ENCODE measurements at places on chromosomes 16 and 17.

GRCh38 chr17:7067198-7067597, 12.9 kb downstream of the CLEC10A start:
- DNase-seq: no peak

DNA sequence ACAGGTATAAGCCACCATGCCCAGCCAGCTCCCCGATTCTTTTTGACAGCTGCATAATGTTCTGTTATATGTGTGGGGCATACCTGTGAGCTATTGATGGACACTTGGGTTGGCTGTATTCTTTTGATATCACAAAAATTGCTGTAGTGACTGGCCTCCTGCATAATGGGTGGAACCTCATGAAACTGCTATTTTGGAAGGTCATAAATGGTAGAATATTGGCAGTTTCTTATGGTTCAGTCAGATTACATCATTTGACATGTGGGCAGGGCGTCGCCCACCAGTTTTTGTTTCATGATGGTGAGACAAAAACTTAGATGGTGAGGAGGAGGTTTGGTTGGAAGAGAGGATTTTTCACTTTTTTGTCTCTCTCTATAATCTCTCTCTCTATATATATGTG, 26.7 kb upstream of the POLR3E start:
- DNase-seq: no peak

DNA sequence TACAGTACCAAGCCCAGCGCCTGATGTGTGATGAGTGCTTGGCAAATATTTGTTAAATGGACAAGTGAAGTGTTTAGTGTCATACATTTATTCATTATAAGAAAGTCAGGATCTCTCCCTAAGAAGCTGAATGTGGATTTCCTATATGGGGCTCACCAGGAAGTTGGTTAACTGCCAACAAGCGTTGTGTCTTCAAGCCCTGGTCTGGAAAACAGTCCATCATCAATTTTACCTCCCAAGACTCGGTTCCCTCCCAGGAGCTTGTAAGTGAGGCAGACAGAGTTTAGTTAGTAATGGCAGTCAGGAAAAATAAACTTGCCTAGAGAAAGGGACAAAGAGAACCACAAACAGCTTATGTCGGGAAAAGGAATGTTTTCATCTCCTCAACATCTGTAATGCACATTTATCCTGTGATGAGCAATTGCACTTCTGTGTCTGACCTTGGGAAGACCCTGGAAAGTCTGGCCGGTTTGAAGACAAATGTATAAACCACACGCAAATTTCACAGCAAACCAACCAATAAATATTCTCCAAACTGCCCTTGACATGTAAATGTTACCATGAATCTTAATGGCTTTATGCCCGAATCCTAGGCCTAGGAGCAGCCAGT, 28.3 kb downstream of the C16orf95 start:
- DNase-seq: no peak

DNA sequence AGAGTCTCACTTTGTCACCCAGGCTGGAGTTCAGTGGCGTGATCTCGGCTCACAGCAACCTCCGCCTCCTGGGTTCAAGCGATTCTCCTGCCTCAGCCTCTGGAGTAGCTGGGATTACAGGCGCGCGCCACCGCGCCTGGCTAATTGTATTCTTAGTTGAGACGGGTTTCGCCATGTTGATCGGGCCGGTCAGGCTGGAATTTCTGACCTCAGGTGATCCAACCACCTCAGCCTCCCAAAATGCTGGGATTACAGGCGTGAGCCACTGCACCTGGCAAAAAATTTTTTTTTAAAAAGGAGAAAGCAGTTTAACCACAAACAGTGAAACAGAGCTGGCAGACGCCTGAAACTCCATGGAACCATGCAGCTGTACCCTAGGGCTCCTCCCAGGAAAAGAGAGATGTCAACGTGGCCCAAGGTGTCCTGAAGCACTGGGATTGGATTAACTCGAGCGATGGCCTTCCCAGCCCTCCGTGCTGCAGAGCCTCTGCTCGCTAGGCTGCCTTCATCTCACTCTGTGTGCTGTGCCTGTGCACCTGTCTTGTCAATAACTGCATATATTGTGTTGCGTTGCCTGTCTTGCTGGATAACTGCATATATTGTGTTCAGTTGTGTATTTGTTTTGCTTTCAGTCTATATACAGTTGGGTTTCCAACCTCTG, 29.6 kb upstream of the FOXK2 start:
- no peak for DNase-seq

GRCh38 chr17:488993-489757, 136.6 kb upstream of the RPH3AL start:
- no peak for DNase-seq

DNA sequence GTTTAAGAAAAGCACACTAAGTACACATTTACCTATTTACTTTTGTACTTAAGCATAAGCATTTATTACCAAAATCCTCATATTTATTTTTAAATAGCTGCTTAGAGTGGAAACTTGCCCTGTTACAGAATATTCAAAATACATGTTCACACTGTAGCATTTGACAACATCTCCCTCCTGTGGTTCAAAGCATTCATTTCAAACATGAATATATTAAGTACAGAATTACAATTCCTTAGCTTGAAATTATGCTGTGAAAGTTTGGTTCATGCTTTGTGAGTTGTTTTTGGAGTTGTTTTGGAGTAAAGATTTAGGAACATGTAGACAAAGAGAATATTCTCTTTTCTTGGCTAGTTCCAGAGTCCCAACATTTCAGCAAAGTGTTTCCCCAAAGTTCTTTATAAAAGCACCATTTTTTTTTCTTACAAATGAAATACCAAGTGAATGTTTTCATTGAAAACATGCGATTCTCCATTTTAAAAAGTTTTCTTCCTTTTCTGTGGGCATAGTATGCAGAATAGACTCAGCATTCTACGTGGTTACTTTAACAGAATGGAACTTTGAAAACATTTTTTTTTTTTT, 33.2 kb downstream of the TUBD1 start:
- DNase-seq: no peak

- DNase-seq: no peak
Observed at GRCh38 chr17:44768505-44769142, 9.8 kb downstream of the ADAM11 start.

DNA sequence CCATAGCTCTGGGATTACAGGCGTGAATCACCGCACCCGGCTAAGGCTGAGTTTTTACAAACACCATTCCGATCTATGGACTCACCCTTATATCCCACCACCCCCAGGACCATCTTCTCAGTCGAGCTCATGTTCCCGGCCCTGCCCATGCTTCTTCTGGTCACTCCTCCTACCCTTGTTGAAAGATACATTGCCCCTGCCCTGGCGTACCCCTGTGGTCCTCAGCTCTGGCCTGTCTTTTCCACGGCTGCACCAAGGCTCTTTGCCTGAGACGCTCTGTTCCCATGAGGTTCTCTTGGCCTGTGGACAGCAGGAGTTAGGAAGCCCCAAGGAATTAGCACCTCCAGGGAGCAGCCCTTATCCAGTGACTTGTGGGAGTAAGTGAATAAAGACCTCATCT, 379.4 kb upstream of the TNRC6C start:
- no peak for DNase-seq

DNA sequence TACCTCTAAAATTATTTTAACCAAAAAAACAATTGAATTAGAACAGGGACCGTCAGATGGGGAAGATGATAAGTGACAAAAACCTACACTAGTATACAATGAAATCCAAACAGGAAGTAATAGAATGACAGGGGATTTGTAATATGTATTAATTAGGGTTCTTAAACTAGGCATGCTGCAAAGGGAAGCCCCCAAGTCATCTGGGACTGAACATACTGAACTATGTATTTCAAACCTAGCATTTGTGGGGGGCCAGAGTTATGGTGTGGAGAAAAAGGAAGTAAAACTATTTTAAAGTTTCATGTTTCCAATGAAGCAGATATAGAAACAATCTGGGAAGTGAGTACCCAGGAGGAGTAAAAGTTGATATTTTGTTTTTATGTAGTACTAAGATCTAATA, 133.2 kb upstream of the HS3ST3A1 start:
- no peak for DNase-seq

DNA sequence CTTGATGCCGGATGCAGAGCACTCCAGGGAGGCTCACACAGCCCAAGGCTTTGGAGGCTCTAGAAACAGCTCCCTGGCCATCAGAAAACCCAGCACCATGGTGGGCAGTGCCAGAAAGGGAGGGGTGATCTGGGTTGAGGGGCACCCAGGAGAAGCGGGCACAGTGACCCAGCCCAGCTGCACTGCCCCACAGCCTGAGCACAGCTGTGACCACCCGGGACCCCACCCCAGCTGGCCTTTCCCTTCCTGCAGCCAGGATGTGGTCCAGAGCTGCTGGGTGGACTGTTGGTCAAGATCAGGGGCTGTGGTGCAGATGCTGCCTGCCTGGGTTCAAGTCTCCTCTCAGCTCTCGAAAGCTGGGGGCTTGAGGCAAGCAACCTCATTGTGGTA, 223.1 kb downstream of the ZNF423 start:
- DNase-seq: no peak

- no peak for DNase-seq
Observed at GRCh38 chr16:58366247-58367031, 25.8 kb upstream of the GINS3 start.

DNA sequence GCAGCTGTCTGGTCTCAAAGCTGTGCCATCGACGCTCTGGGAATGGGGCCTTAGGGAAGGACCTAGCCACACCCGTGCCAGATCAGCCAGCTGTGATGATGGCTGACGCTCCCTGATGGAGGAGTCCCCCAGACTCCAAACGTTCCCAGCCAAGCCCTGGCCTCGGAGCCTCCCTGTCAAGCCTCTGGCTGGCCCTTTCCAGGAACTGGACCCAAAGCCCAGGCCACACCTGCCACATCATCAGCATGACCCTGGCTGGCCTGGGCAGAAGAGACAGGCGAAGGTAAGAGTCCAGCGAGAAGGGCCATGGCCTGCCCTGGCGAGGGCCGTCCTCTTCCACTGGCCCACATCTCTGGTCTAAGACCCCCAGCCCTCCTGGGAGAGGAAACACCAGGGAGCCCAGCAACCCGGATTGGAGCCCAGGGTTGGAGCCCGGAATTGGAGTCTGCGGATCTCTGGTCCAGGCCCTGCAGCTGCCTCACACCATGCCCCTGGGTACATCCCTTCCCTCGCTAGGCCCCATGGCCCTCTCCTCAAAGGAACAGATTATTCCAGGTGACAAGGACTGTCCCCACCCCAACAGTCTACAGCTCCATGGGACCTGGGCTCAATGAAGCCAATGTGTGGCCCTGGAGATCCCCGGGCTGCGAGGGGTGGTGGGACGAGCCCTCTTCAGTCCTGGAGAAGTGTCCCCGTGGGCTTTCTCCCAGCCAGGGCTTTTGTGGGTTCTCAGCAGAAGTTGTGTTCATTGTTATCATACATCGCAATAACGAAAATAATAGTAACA, 105.1 kb upstream of the TNRC6C start:
- no peak for DNase-seq

DNA sequence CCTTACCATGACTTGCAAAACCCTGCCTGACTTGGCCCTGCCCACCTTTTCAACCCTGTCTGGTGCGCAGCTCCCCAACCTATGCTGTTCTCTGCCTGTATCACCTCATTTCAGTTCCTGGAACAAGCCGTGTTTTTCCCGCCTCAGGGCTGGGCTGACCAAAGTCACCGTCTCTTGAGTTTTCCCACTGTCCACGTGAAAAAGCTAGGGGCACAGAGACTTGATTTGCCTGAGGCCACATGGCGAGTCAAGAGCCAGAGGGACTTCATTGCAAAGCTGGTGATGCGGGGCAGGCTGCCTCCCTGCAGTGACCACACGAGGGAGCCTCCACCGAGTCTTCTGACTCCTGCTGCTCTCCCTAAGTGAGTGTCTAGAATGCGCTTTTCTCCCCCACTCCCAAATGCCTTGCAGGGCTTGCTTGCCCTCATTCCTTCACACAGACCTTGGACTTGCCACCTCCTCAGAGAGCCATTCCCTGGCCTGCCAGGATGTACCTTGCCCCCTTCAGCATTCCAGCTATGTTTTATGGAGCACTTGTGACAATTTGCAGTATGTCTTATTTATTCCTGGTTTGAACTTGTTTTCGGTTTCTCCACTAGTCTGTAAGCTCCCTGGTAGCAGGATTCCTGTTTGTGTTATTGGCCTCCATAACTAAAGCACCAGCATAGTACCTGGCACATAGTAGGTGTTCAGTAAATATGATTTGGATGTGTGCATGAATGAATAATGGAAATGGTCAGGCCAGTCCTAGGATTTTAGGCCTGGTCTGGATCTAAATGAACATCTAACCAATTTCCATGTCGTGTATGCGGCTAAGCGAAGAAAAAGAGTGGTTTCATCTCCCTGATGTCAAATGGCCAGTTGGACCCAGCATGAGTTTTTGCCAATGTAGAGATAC, 252.3 kb downstream of the SNX29 start:
- DNase-seq: peak; percentile 6

- no peak for DNase-seq
Observed at GRCh38 chr17:81805707-81806460, 1.9 kb downstream of the GCGR start.

DNA sequence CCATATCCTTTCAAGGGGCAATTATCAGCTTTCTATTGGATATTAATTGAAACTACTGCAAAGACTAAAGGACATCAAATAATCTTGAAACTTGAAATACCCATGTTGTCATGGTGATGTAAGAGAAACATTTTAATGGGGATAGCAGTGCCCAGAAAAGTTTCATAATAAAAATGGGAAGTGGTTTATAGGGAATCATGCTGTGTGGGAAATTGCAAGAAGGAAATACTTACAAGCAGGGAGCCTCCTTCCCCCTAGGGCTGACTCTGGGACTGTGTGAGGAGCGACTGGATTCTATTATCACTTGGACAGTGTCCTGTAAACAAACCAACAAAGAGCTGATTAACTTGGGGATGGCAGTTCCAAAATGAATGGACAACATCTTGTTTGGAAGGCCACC, 1393.1 kb upstream of the GOT2 start:
- DNase-seq: no peak

- DNase-seq: no peak
Observed at GRCh38 chr17:28124962-28125361, 82.5 kb downstream of the NLK start.

DNA sequence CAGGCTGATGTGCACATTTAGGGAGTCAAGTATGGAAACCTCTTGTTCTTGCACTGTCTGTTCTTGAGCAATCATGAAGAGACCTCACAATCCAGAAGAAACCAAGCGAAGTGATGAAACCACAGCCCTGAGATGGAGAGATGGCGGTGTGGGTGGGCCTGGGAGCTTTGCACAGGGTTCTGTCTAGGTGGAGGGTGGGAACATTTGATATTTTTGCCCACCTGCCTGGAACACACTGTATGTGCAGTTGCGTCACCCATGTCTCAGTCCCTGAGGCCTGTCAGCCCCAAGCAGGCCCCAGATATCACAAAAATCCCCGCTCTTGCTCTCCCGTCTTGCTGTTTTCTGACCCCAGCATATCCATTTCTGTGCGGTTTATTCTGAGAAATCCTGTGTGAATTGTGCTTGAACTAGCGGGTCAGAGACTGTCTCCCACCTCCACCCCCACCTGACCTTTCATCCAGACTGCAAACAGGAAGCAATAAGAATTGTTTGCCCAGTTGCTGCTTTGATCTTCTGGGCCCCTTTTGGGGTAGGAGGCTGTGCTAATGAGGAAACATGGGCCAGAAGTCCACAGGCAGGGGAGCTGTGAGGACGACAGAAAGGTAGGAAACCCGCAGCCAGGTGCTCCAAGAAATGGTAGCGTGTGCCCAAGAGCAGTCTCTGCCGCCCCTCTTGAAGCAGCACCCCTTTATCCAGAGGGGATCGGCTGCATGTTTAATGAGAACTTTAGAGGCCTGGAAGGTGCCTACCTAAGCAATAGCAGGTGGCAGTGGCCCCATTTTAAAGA, 183.8 kb downstream of the CCDC182 start:
- no peak for DNase-seq

Measured in activated naive CD4-positive, alpha-beta T cell (primary cell).